ENCODE measurements at places on chromosomes 2 and 18.

DNA sequence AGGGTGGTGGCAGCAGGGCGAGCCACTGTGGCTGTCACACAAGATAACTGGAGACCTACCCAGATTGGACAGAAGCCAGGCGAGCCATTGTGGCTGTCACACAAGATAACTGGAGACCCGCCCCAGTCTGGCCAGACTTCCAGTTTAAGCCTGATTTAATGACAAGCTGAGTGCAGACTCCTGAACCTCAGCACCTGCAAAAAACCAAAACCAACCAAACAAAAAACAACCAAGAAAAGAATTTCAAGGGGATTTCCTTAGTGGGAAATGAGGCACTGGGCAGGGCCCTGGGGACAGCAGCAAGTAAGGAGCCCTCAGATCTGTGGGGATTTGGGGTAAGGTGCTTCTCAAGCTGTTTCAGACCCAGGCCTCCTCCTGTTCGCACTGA is 95.2 kb upstream of the BOD1L2 start:
- peaks cover 6% of the 10 kb centered on the region for H3K4me1 ChIP-seq
- DNase-seq = no peak
- peaks cover 4% of the 10 kb centered on the region for H3K27me3 ChIP-seq
- peaks cover 4% of the 10 kb centered on the region for H3K36me3 ChIP-seq
- no peak overlapping the region for H3K4me3 ChIP-seq

GRCh38 chr2:240501531-240501991 is 56.2 kb downstream of the ANKMY1 start:
- H3K36me3 ChIP-seq = no peaks in the 10 kb centered on the region
- H3K27ac ChIP-seq = no peak overlapping the region
- no peaks in the 10 kb centered on the region for H3K4me1 ChIP-seq
- H3K27me3 ChIP-seq = peaks cover 4% of the 10 kb centered on the region
- H3K4me3 ChIP-seq = no peak overlapping the region
- DNase-seq = no peak

- no peak overlapping the region for H3K27ac ChIP-seq
- peaks cover 34% of the 10 kb centered on the region for H3K4me1 ChIP-seq
- peak; percentile 34 for DNase-seq
- H3K36me3 ChIP-seq = no peaks in the 10 kb centered on the region
- peak overlapping the region; percentile 81 for H3K4me3 ChIP-seq
Measured at GRCh38 chr18:32771169-32771751, 1.6 kb downstream of the KLHL14 start.

- no peaks in the 10 kb centered on the region for H3K36me3 ChIP-seq
- no peaks in the 10 kb centered on the region for H3K4me1 ChIP-seq
- H3K27me3 ChIP-seq = no peaks in the 10 kb centered on the region
- H3K4me3 ChIP-seq = no peak overlapping the region
- no peak overlapping the region for H3K27ac ChIP-seq
Measured at GRCh38 chr18:73479477-73479876, 611.7 kb upstream of the NETO1 start.

- H3K27me3 ChIP-seq = peaks cover 2% of the 10 kb centered on the region
- DNase-seq = no peak
- H3K4me1 ChIP-seq = no peaks in the 10 kb centered on the region
- H3K27ac ChIP-seq = no peak overlapping the region
Measured at GRCh38 chr18:48762836-48763718, 187.7 kb downstream of the SMAD7 start.

DNA sequence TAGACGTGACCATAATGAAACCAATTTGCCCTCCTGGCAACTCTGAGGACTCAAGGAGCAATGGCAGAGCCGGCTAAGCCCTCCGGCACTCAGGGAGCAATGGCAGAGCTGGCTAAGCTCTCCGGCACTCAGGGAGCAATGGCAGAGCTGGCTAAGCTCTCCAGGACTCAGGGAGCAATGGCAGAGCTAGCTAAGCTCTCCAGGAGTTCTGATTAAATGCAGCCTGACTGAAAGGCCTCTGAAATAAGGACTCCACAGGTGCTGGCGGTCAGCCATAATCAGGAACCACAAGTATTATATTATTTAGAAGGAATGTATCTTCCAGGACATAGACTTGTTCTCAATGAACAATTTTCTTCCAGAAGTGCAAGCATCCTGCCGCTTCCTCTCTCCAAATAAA is 65.2 kb downstream of the C2orf76 start:
- H3K4me1 ChIP-seq = no peaks in the 10 kb centered on the region
- no peak for DNase-seq
- no peak overlapping the region for H3K27ac ChIP-seq
- H3K27me3 ChIP-seq = no peaks in the 10 kb centered on the region
- H3K36me3 ChIP-seq = no peaks in the 10 kb centered on the region

DNA sequence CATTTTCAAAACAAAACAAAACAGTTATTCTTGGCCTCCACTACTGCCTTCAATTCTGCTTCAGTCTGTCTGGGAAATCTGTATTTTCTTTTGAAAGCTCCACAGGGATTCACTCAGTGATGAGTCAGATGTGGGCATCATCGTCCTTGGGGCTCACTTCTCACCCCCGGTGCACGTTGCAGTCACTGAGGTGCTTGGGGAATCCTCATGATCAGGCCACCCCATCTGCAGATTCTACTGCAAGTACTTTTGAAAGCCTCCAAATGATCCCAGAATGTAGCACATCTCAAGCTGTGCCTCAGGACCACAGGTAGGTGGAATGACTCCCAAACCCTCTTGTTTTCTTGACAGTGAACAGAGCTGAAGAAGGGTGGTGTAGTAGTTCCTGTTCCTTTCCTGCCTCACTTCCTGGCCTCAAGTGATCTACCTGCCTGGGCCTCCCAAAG is 34.3 kb downstream of the LPIN2 start:
- H3K27me3 ChIP-seq = peaks cover 2% of the 10 kb centered on the region
- no peak overlapping the region for H3K4me3 ChIP-seq
- no peak overlapping the region for H3K27ac ChIP-seq
- H3K36me3 ChIP-seq = peaks cover 3% of the 10 kb centered on the region

- H3K27ac ChIP-seq = peak overlapping the region; percentile 25
- peaks cover 6% of the 10 kb centered on the region for H3K4me1 ChIP-seq
- H3K4me3 ChIP-seq = no peak overlapping the region
- H3K36me3 ChIP-seq = peaks cover 25% of the 10 kb centered on the region
- H3K27me3 ChIP-seq = no peaks in the 10 kb centered on the region
Measured at GRCh38 chr2:216194013-216194412, 84.9 kb downstream of the XRCC5 start.

DNA sequence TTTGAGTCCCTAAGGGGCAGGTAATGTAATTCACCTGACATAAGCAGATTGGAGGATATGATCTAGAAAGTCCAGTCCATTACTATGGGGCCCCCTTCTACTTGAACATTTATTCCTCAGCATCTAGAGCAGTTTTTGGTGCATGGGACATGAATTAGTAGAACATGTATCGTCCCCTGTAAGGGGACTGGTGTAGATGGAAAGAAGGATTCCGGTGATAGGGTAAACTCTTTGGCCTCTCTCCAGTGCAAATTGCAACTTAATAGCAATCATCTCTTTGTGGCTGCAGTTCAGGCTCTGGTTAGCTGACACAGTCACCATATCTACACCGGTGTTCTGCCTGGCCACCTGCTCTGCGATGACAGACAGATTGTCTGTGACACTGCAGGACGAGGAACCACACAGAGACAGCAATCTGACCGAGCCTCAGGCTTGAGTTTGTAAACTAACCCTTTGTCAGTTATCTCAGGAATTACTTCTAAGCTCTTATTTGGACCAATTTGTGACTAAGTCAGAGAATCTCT is 6.4 kb upstream of the SLC8A1 start:
- H3K4me1 ChIP-seq = no peaks in the 10 kb centered on the region
- DNase-seq = no peak
- H3K36me3 ChIP-seq = no peaks in the 10 kb centered on the region
- H3K27me3 ChIP-seq = no peaks in the 10 kb centered on the region

GRCh38 chr2:187586011-187586641 is 31.9 kb upstream of the TFPI start:
- H3K36me3 ChIP-seq = no peaks in the 10 kb centered on the region
- no peak overlapping the region for H3K4me3 ChIP-seq
- no peaks in the 10 kb centered on the region for H3K27me3 ChIP-seq

DNA sequence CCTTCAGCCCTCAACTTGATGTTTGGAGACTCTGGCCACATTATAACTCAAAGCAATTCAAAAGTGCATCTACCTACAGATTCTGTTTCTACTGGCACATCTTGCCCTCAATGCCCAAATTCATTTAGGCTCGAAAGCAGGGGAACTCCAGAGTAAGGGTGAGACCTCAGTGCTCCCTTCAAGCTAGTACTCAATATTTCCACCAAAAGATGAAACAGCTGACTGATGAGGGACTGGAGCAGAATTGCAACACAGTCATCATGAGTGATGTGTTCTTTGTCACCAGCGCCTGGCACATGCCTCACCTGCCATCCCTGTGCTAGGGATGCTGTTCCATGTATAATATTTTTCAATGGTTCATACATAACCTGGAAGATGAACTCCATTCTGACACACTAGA is 247.3 kb downstream of the DSEL start:
- H3K36me3 ChIP-seq = no peaks in the 10 kb centered on the region
- no peaks in the 10 kb centered on the region for H3K27me3 ChIP-seq
- peaks cover 3% of the 10 kb centered on the region for H3K4me1 ChIP-seq
- no peak for DNase-seq

Measured in endothelial cell (in vitro differentiated cells).